ENCODE measurements at places on chromosomes 13 and 19.

- DNase-seq, result peak; percentile 56
Measured at GRCh38 chr13:94712812-94713560, 641 bp upstream of the SOX21 start.

- no peak for DNase-seq
Measured at GRCh38 chr19:55193481-55193880, 13.4 kb upstream of the SYT5 start.

GRCh38 chr13:97946951-97947588, 6.4 kb upstream of the IPO5 start:
- no peak for DNase-seq

- DNase-seq, result no peak
Measured at GRCh38 chr13:112877976-112878955, 90.7 kb upstream of the MCF2L start.

DNA sequence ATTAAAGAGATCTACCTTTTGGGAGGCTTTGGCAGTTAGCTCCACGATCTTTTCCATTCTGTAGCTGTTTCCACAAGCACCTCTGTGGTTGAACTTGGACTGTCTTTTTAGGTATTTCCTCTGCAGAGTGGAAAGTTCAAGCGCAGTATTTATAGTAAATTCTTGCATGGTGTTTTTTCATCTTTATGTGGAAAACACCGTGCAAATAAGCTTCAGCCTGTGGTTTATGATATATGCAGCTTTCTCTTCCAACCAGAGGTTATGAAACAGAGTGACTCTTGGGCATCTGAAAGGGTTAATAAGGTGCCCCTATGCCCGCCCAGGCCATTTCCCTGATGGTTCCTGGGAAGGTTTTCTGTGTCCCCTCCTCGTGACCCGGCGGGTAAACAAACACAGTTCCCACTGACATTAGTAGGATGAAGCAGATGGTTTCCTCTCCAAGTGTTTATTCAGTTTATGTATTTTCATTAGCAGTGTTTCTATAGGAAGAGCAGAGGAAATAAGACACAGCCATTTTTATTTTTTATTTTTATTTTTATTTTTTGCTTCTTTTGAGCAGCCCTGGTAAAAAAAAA, 39.7 kb upstream of the RNF113B start:
- no peak for DNase-seq

- no peak for DNase-seq
Measured at GRCh38 chr13:27535546-27535945, 84.8 kb downstream of the LNX2 start.

- DNase-seq, result no peak
Measured at GRCh38 chr13:35716186-35716585, 239.7 kb upstream of the MAB21L1 start.

DNA sequence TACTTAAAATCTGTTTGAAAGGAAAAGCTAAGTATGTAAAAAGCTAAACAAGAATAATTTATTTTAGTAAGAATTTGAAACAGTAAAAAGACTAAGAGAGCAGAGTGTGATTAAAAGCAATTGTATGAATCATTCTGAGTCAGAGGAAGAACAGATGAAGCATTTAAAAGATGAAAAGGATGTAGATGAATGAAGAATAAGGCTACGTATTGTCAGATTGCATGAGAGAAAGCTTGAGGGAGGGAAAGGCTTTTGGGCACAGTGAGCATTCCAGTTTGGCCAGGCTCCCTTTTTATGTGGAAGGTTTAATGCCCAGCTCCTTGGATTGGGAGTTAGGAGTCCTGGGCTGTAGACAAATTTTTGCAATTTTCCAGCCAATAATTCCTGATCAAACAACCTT, 117.7 kb downstream of the FREM2 start:
- DNase-seq, result no peak

DNA sequence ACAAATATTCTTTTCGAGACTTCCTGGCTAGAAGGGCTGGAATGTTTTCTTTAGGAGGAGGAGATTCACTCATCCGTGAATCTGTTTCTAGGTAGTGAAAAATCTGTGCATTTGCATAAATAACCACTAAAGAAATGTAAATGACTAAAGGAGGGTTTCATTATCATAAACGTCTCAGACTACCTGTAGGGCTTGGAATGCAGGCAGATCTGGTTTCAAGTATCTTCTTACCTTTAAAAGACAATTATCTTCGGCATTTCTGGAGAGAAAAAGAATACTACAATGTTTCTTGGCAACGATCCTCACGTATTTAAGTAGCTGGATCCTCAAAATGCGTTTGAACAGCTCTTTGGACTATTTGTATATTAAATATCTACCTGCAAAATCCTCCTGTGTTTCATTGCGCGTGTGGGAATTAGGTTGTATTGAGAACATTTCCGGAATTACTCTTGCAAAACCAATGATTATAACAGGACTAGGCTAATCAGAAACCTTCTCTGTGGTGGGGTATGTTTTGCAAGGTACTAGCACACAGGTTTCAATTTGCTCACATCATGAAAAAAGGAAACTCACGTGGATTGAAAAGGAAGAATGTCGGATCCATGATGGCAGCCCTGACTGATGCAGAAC, 291.1 kb upstream of the ARGLU1 start:
- DNase-seq, result no peak

- DNase-seq, result no peak
Measured at GRCh38 chr19:8337728-8338127, 5.3 kb downstream of the KANK3 start.

DNA sequence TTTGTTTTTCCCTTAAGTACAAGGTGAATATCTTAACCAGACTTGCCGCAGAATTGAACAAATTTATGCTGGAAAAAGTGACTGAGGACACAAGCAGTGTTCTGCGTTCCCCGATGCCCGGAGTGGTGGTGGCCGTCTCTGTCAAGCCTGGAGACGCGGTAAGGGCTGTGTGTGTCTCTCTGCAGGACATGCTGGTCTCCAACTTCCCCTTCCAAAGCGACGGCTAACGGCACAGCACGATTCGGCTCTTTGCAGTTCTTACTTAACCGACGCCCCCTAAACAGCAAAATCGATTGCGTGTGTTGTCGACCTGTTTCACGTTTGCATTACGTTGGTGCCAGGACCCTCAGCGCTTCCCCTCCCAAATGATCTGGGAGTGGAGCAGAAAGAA, 73.2 kb downstream of the GGACT start:
- DNase-seq, result no peak

DNA sequence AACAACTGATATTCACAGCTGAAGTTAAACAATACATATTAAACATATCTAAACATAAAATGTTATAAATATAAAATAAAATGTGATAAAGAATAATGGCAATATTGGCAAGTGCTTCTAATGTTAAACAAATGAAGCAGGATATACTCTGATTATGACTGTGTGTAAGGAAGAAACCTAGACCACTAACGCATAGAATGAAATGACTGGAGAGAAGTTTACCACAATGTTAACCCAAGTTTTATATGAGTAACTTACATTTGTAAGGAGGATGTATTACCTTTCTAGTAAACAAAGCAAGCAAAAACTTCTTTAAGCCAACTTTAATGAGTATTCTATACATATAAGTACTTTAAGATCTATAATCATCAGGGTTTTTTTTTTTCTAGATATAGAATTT, 43.0 kb downstream of the RB1 start:
- no peak for DNase-seq

GRCh38 chr13:79226250-79226649, 179.8 kb downstream of the RBM26 start:
- no peak for DNase-seq

DNA sequence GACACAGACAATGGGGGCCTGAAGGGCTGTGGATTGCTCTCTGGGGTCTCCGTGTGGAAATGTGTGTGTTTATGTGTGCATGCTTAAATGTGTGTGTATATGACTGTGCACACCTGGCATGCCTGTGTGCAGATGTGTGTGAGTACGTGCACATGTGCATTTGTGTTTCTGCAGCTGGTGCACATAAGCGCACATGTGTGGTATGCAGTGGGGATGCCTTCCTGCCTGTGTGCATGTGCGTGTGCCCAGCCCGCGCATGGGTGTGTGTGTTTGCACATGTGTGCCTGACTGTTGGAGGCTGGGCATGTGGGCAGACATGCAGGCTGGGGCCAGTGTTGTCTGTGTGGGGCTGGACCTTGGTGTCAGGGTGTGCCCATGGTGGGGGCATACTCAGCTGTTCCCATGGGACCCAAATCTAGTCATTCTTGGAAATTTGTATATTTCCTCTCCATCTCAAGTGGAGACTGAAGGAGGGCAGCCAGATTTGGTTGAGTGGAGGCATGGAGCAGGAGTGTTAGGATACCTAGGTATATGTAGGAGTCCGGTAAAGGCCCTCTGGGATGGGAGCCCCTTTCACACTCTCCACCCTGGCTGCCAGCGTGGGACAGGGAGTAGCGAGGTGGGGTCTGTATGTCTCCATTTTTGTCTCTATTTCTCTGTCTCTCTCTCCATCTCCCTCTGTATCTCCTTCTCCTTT, 49.9 kb downstream of the CELF5 start:
- DNase-seq, result no peak

DNA sequence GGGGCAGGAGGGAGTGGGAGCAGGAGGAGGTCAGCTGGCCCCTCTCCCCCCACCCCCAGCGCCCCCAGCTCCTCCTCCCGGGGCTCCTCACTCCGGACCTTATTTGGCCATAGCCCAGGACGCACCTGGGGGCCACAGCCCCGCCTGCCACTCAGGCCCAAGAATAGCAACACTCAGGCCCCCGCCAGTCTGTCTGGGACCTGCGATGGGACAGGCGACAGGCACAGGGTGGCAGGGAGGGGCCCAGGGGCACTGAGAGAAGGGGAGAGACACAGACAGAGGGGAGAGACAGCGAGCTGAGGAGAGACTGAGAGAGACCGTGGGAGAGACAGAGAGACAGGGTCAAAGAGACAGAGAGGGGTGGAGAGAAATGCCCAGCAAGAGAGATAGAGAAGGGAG, 10.2 kb downstream of the JOSD2 start:
- DNase-seq, result no peak

DNA sequence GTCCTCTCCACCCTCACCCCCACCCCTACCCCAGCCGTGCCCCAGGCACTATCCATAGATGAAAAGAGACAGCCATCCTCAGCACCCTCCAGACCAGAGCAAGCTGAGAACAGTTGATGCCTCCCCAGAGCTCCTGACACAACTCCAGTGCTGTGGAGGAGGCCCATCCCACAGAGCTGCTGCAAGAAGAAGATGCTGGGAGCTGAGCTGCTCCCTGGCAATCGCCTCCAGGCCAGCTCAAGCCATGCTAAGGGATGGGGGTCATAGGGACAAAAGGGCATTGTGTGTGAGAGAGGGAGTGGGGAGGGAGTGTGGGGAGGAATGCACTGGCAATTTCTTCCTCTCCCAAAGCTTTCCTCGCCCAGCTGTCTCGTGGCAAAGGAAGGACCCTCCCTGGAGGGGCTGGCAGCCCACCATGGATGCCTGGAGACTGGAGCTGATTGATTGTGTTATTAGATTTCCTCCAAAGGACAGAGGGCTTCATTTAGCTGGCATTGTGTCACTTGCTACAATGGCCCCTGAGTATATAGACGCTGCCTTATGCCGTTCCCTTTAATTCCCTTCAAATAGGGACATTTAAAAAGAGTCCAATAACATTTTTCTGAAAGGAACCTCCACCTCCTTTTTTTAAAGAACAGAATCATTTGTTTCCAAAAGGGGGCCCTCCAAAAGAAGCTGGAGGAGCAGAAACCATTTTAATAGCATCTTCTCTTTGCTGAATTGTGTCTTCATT, 476.4 kb downstream of the FOXO1 start:
- no peak for DNase-seq

DNA sequence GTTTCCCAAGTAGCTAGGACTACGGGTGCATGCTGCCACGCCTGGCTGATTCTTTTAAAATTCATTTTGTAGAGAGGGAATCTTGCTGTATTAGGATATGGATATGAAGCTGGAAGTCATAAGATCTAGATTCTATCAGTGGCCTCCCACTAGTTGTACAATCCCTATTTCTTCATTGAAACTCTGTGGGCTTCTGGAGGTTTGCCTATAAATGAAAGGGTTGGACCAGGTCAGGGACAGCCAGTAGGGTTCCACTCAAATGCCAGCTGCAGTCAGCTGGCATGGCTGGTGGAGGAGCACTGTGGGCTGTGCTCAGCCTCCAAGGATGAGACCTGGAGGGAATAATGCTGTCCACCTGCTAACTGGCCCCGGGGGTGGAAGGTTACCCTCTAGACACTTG, 110.2 kb upstream of the GJB6 start:
- DNase-seq, result no peak

DNA sequence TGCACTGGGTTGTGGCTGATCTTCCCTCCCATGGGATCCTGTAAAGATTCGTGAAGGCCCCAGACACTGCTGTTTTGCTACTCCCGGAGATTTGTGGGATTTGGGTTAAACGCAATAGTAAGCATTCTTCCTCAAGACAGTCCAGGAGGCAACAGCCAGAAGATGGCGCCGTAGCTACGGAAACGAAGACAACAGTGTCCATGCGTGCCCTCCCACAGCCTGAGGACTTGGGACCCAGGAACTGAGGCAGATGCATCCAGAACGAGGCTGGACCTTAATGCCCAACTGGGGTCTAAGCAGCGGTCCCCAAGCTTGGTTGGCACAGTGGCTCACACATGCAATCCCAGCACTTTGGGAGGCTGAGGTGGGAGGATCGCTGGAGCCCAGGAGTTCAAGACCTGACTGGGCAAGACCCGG, 57.6 kb upstream of the ZNF507 start:
- no peak for DNase-seq

GRCh38 chr19:22627526-22627925, 6.6 kb upstream of the ZNF492 start:
- no peak for DNase-seq

GRCh38 chr13:89878904-89879303, 1468.6 kb upstream of the MIR17HG start:
- no peak for DNase-seq

GRCh38 chr13:105721016-105721415, 814.4 kb downstream of the EFNB2 start:
- DNase-seq, result no peak

GRCh38 chr19:4057931-4058692, 8.6 kb downstream of the ZBTB7A start:
- DNase-seq, result no peak

- peak; percentile 74 for DNase-seq
Measured at GRCh38 chr19:35124098-35125060, 8.8 kb downstream of the FXYD3 start.

DNA sequence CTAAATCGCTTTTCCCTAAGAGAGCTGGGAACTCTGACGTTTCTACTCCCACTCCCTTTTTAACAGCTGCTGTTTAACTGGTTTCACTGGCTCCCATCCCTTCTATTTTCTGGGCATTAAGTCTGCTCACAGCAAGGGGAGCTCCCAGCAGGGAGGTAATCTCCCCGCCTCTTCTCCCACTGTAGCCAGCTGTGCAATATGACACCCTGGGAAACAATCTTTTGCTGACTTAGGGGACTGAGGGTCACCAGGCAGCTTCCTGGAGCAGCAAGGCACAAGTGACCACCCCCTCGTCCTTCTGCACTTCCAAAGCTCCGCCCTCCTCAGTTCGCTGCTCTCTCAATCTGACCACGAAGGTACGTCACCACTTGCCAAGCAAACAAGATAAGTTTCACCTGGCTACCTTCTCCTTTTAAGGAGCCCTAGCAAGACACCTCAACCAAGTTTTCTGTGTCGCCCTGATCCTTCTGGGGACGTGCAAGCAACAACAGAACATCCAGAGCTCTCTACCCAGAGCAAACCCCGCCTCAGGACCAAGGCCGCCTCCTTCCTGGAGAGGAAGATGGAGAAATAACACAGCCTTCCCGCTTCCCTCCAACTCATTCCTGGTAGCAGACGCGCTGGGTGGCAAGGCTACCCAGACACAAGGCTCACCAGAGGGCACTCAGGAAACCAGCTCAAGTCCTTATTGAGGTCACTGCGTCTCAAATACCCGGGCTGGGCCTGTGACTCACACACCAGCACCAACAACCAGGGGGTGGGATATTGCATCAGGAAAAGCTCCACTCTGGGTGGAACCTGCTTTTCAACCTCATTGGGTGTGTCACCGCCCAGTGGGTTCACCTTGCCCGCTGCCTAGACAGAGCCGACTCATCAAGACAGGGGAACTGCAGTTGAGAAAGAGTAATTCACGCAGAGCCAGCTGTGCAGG, 92.4 kb downstream of the STK24 start:
- DNase-seq, result no peak
